HT1080 (cell line): ENCODE measurements at places on chromosomes 3 and 15.

DNA sequence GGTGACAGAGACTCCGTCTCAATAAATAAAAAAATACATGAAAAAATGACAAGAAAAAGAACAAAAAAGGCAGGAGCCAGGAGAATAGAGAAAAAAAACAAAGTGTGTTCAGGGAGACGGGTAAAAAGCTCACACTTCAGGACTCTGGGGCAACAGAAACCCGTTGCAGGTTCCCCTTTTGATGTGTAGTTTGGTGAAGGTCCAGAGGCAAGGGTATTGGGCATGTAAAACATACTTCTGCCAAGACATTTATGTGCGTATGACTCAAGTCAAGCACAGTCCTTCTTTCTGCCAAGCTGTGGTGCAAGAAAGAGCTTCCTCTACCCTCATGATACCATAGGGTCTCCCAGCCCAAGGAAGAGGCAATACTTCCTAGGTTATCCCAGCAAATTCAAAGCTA is 33.4 kb upstream of the STRIT1 start:
- DNase-seq = no peak

GRCh38 chr3:148981273-148981672 is 10.1 kb upstream of the GYG1 start:
- DNase-seq = no peak

DNA sequence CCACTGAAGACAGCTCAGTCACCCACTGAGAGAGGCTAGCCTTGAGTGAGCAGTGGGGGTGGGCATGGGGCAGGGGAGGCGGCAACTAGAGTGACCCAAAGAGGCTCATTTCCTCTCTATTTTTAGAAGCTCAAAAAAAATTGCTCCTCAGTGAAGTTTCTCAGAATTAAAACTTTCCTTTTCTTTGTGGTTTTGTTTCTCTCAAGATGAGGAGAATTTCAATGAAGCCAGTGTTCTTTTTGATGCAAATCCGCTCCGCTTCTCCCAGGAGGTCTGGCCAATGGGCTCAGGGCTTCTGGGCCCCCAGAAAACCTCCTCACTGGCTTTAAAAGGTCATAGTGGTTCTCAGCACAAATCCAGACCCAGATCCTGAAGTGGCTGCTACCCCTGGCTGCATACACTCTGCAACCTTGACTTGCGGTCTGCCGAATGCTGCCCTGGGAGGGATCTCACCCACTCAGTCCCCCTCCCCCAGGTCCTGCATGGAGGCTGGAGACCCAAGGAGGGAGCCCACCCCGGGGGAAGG is at the start of gene ACSBG1:
TSS of gene ACSBG1 (minus strand) at position 51 of the 526 bp plus-strand sequence. CDS start 64 bp downstream, outside the sequence.
- no peak for DNase-seq

- peak; percentile 86 for DNase-seq
Observed at GRCh38 chr15:41557673-41558399, 1.2 kb upstream of the TYRO3 start.

DNA sequence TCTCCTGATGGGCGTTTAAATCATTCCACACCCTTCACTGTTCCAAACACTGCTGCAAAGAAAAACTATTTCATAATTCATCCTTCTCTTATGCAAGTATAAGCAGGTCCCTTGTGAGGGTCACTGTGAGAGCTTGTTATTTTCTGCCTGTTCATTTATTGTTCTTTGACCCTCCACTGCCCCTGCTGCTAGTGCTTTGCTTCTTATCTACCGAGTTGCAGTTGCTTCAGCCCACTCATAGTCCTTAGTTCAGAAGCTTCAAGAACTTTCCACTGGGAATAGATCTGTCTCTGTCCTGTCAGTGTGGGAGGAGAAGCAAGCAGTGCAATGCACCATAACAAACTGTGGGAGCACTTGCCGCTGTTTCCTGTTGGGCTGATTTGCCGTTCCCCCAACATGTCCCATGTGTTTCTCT is 39.8 kb downstream of the RIOX2 start:
- DNase-seq = no peak

DNA sequence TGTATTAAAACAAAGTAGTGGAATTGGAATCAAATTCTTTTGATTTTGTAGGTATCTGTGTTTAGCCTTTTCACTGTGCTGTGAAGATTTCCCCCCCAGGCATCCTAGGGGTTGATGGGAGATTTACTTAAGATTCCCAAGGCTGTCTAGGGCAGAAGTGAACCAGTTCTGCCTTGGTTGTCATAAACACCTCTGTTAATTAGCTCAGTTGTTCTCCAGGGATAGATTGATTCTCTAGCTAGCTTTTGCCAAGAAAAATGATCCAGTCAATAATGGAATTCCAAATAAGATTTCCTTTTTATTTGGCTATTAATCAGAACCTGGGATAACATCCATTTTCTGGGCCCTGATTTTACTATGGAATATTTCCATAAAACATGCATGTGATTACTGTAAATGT is 12.7 kb downstream of the DAG1 start:
- no peak for DNase-seq
